Kasumi-1 (cell line): ENCODE measurements at places on chromosomes 5 and 9.
A peak's percentile ranks its signal among the peaks of the same experiment; 100 is the strongest.

DNA sequence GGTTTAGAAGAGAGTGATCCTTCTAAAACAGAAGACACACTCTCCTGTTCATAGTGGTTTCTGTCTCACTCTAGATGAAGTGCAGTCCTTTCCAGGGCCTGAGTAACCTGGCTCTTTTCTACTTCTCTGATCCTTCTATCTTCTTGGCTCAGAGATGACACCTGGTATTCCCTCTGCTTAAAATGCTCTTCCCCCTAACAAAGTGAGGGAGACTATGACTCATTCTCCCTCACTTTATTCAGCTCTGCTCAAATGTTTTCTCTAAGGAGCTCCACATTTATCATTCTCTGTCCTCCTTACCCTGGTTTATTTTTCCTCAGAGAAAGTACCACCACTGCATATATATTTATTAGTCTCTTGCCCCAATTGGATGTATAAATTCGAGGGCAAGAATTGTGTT is 24.6 kb downstream of the TUT7 start:
- DNase-seq = no peak

GRCh38 chr5:124870070-124870469 is 123.6 kb upstream of the ZNF608 start:
- no peak for DNase-seq

DNA sequence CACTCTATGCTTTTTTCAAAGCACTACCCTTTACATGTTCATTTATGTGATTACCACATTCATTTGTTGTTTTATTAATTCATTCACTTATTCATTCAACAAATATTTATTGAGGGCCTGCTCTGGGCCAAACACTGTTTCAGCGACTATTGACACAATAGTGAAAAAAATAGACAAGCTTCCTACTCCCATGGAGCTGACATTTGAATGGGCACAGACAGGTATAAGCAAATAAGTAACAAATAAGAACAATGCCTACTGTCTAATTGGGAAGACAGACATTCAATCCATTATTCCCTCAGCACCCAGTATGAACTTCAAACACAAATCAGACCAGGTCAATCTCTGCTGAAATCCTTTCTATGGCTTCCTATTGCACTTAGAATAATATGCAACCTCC is 156.9 kb upstream of the NR3C1 start:
- no peak for DNase-seq

GRCh38 chr9:127935765-127936221 is 1.9 kb downstream of the DPM2 start:
- no peak for DNase-seq

GRCh38 chr5:141514330-141515133 is 25.7 kb downstream of the PCDHGC5 start:
- no peak for DNase-seq

DNA sequence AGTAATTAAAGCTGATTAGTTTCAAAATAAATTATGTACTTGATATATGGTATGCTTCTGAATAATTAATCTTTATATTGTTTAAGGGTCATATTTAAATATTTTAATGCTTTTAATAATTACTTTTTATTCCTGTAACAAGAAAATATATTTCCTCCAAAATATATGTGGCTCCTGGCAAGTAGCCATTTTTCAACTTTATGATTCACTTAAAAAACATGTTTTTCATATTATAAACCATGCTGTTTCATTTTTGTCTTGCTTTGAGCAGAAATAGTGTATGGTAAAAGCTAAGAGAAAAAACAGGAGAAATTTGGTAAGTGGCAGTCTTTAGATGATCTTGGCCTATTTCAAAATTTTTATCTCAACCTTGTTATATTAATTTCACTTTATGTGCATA is 14.6 kb downstream of the SPATA9 start:
- DNase-seq = no peak

DNA sequence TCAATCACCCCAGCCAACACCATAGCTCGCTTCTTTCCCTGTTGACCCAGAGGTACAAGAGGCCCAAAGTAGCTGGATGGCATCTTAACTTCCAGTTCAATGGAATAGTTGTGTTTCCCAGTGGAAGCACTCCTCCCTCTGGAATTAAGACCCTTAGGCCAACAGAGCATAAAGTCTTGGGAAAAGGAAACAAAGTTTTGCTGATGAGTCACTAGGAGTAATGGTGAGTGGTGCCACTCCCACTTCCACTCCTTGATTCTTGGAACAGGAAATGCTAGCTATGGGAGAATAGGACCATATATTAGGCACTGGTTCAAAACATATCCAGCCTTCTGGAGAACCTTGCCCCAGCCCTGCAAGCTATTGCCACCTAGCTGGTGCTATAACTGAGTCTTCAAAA is 44.7 kb upstream of the LMX1B start:
- no peak for DNase-seq

- DNase-seq = no peak
Observed at GRCh38 chr9:136777359-136777758, 13.0 kb upstream of the LCN15 start.

DNA sequence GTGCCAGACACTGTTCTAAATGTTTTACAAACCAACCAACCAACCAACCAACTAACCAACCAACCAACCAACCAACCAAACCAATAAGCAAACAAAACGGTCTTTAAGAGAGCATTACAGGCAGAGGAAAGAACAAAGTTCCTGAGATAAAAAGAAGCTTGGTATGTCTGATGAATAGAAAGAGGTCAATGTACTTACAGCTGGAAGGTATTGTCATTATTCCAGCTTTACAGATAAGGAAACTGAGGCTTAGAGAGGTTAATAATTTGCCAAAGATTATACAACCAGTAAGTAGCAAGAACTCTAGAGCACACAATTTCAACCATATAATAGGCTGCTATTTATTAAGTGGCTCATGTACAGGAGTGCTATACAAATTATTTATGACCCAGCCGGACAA is 29.6 kb downstream of the C9orf57 start:
- no peak for DNase-seq

DNA sequence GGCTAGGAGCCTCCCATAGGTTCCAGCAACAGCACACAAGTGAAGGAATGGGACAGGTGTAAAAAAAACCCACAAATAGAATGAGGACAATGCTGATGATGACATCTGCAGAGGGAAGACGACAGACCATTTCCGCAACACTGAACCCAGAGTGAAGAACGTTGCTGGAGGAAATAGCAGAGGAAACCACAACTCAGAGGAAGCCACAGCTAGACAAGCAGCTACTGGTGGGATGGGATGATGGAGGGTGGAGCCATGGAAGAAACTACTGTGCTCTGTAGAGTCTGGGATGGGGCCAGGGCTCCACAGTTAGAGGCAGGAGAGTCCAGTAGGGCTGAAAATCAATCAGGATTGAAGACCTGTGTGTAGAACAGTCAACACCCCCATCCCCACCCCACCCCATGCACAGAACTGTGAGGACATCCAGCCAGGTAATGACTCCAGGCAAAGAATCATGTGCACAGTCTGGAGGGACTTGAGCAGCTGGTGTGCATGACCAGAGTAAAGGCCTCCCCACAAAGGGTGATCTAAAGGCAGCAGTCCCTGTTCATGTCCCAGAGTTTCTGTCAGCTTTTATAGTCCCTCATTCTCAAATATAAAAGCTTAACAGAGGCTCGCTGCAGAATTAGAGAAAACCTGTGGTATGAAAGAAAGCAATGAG is 65.2 kb upstream of the SPIN1 start:
- peak; percentile 99 for DNase-seq

GRCh38 chr5:158796812-158797497 is 302.8 kb downstream of the EBF1 start:
- DNase-seq = no peak

DNA sequence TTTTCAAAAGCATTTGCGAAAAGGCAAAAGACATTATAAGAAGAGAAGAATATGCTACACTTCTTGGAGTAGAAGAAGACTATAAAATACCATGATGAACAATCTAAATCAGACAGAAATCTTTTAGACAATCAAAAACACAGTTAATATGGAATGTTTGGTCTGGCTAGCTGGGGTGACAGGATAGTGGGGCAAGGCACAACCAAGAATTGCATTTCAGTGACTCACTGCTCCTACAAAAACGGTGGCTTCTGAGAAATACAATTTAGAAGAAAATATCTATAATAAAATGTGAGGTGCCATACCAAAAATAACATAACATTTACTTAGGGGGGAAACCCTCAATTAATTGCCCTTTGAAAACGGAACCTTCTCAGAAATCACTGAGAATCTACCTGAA is 363.4 kb downstream of the NPR3 start:
- no peak for DNase-seq

DNA sequence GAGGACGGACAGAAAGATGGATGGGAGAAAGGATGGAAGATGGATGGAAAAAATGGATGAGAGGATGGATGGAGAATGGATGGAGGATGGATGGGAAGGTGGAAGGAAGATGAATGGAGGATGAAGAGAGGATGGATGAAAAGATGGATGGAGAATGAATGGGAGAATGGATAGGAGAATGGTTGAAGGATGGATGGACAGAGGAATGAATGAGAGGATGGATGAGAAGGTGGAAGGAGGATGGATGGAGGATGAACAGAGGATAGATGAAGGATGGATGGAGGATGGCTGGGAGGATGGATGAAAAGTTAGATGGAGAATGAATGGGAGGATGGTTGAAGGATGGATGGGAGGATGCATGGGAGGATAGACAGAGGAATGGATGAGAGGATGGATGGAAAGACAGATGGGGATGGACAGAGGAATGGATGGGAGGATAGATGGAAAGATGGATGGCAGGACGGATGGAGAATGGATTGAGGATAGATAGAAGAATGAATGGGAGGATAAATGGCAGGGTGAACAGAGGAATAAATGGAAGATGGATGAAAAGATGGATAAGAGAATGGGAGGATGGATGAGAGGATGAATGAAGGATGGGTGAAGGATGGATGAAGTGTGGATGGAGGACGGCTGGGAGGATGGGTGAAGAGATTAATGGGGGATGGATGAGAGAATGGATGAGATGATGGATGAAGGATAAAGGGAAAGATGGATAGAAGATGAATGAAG is 217.7 kb upstream of the IER5L start:
- DNase-seq = no peak

- no peak for DNase-seq
Observed at GRCh38 chr5:126383776-126384175, 39.4 kb upstream of the GRAMD2B start.

DNA sequence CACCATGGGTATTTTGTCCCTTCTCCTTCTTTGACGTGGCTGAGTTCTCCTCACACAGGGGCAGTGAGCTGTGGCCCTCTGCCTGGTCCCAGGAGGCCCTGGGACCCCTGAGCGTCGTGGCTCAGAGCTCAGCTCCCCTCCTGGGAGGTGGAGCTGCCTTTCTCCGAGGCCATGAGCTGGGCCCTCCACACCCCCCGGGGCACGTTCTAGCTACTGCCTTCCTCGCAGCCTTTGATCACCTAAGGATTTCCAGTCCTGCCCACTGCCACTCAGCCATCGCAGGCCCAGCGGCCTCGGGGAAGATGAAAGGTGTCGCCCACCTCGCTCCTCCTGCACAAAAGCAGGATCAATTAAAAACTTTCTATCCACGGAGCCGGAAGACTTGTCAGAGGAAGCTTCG is 94.8 kb upstream of the RAPGEF1 start:
- DNase-seq = no peak

DNA sequence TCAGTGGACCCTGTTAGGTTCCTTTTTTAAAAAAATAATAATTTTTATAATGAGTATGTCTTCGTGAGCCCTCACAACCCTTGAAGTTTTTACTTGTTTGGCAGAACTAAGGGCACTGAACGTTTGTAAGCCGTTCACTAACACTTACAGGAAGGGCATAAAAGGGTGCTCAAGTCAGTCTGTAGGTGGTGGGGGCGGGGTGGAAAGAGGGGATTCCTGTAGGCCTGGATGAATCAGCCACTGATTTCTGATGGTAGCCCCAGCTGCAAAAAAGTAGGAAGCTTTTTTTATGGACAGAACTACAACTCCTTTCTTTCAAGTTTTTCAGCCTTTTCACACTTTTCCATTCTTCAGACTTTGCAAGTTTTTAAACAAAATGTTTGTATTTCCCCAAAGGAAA is 35.8 kb downstream of the PIK3R1 start:
- DNase-seq = no peak

DNA sequence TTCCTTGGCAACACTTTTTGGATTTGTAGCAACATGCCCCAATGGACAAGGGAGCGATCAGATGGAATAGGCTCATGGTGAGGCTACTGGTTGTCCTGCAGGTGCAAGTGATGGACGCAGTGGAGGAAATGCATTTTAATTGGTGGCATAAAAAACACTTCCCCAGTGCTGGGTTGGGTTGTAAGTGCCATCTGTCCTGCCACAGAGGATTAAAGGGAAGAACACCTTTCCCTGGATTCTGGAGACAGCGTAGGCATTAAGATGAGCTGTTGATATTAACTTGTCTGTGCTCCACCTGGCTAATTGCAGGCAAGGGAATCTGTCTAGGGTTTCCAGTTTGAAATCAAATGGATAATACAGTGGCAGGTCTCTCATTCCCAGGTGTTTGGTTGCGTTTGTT is 173.4 kb downstream of the ZNF462 start:
- no peak for DNase-seq
